ENCODE measurements at places on chromosomes 5 and 9.

GRCh38 chr5:159508344-159508743 is 178.1 kb upstream of the IL12B start:
- DNase-seq, result no peak

- no peak for DNase-seq
Observed at GRCh38 chr9:87894998-87895625, 12.4 kb downstream of the SPATA31E1 start.

DNA sequence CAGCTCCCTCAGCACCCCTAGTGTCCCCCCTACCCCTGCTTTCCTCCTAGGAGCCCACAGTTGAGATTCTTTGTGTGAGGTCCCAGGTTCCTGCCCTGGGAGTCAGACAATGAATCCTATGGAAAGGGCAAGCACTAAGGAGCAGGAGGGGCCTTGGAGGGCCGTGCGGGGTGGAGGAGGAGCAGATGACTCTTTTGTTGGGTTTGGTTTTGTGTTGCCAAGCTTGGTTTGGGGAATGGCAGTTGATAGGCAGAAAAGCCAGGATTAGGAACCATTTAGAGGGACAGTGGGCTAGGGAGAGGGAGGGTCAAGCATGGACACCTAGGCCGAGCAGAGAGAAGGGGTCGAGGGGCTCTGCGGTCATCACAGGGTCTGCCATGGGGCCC is 61.6 kb upstream of the SPTLC1 start:
- DNase-seq, result no peak

DNA sequence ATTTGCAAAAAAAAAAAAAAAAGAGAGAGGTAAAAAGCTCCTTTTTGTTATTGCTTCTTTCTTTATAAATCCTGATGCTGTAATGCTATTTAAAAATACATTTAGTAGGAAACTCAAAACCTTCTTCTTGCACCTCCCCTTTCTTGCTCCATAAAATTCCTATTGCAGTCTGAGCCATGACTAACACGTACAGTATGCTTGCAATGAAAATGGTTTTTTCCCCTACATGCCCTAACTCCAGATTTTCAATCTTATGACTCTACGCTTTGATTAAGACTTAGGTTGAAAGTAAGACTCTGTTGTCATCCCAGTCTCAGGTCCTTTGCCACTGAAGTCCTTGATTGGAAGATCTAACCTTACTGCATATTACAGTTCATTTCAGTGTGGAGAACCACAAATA is 23.9 kb downstream of the FGF10 start:
- no peak for DNase-seq

DNA sequence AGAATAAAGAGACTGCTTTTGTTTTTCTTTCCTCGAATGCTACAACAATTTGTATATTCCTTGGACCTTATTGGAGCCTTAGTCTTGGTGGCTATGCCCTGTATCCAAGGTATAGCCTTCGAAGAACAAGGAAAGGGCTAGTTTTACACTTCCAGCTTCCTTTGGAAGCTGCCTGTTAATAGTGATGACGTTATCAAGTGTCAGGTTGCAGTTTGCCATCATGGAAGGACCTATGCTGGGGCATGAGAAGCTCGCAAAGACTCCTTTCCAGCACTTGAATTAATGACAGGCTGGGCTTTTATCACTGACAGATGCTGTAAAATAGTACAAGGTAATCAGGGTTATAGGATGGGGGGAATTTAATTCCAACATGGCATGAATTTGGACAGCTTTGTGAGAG is 157.9 kb downstream of the KDM4C start:
- no peak for DNase-seq
